Right ventricle myocardium superior (tissue), 1 donor: ENCODE measurements at places on chromosomes 3 and 15. TPM values are rescaled to one million over a fixed set of nuclear protein-coding genes. Genes with fewer than 3 reads are reported as not detected.

DNA sequence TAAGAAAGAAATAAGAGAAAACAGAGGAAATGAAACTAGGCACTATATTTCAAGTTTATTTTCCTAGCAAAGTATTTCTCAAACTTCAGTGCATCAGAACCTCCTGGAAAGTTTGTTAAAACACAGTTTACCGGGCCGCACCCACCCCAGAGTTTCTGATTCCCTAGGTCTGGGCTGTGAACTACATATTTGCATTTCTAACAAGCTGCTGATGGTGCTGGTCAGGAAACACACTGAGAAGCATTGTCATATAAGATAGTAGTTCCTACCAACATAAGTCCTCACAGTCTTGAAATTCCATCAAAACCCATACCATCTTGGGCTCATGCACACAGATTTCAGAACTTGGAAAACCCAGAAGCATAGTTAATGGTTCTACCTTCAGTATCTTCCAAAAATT is 8.3 kb downstream of the SLC9A9 start:
- DNase-seq: no peak

GRCh38 chr3:177750436-177750835 is 553.2 kb upstream of the TBL1XR1 start:
- DNase-seq: no peak

DNA sequence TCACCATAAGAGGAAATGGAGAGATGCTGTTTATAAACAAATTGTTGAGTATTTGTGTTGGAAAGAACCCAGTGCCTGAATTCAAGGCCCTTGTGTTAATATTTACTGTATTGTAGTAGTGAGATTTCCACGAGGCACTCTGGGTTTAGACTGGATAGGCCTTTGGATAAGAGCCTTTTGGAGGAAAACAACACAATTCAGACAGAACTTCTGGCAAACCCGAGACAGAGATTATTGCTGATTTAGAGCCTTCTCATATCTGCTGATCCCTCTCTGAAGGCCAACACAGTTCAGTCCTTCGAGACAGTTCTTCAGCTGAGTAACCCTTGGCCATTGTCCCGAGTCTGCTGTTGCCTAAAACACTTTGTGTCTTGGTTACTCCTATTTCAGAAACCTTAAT is 55.7 kb downstream of the LMCD1 start:
- peak; percentile 56 for DNase-seq

KNL1 gene
- 0.51 TPM for total RNA-seq

GRCh38 chr3:107387555-107387954 is 10.3 kb downstream of the CCDC54 start:
- no peak for DNase-seq

DNA sequence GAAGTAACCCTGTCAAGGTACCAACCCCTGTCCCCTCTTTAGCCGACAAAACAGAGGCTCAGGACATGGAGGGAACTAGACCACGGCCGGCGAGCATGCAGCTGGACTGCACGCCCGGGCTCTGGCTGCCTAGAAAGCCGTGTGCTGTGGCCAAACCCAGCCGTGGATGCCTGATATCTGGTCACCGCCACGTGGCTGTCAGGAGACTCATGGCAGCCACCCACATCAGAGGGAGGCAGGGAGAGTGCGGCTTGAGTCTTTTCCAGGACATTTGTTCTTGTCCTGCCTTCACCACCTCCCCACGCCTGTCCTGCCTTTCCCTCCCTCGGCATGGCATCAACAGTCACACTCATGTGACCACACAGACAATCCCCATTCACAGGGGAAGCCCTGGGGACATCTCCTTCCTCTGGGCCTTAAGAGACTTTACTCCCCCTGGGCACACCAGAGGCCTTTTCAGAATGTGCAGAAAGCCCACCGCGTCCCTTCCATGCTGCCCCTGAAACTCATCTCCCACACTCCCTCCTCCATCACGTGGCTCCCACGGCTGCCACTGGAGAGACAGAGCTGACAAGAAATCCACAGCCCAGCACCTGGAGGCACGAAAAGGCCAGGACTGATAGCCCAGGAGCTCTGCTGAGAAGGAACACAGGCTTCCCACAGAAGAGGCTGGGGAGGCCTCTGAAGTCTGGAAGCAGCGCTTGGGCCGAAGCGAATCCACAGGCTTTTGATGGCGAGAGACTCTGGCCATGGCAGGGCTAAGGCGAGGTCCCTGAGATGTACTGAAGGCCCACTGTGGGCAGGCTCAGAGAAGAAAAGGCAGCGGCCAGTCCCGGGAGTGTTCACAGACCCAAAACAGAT is 71.2 kb upstream of the IQSEC1 start:
- DNase-seq: no peak

DNA sequence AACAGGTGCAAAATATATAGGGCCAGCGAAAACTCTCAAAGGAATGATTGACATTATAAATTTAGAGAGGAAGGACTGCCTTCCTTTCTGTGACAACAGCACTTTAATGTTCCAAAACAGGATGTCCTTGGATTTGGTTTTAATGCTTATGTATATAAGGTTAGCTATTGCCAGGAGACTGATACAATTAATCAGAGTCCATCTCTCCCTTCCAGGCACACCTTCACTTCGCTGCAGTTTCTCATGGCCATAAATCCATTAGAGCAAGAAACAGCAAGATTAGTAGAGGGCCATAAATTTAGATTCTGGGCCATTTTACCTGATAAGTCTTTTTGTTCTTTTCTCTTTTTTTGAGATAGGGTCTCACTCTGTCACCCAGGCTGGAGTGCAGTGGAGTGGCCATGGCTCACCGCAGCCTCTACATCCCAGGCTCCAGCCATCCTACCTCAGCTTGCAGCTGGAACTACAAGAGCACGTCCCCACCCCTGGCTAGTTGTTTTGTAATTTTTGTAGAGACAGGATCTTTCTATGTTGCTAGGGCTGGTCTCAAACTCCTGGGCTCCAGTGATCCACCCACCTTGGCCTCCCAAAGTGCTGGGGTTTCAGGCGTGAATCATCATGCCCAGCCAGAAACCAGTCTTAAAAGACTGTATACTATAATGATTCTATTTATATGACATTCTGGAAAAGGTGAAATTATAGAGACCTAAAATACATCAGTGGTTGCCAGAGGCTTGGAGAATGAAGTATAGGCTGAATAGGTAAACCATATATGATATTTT is 15.7 kb upstream of the TFRC start:
- no peak for DNase-seq

DNA sequence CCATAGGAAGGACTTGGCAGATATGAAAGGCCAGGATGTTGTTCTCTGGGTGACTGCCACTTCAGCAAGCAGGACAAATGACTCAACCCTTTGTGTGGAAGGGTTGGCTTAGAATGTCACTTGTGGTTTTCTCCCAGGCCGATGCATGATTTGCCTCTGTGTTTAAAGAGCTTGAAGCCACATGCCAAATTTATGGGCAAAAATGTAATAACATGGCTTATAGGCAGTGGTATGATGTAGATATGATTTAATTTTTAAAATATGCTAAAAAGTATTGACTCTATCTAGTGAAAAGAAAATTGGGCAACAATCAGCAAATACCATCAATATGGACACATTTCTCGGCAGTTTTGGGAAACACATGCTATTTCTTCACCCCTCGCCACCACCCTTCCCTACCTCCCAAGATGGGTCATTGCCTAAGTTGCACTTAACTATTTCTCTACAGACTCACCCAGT is 114.6 kb downstream of the CYP19A1 start:
- DNase-seq: no peak

DNA sequence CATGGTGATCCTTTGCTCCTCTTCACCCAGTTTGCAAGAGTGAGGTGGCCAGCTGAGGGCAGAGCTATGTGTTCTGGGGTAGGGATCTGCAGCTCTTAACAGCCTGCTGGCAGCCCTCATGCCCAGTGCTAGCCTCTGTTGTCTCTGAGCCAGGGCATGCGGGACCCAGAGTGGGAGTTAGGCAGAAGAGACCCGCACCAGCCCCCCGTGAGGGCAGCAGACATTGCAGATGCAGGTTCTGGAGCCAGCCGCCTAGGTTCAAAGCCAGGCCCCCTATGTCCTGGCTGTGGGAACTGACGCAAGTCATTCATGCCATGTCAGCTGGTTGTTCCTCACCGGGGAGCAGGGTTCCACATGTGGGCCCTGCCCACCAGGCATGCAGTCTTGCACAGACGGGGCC is 74.7 kb downstream of the DNAJB8 start:
- no peak for DNase-seq

DNA sequence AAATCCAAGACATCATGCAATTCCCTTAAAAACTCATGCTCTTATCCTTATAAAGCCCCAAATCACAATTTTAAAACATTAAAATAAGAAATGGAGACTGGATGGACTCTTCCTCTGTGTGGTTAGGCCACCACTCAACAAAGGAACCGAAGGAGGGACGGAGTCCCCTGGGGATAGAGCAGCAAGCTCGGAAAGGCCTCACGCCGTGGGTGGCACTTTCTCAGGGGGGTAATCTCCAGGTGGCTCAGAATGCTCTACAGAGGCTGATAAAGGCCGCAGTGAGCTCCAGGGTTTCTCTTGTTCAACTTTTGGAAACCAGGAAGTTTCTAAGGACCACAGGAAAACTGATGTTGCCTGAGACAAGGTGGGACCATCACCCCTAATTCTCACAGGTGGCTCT is 23.2 kb downstream of the CCR9 start:
- DNase-seq: no peak

DNA sequence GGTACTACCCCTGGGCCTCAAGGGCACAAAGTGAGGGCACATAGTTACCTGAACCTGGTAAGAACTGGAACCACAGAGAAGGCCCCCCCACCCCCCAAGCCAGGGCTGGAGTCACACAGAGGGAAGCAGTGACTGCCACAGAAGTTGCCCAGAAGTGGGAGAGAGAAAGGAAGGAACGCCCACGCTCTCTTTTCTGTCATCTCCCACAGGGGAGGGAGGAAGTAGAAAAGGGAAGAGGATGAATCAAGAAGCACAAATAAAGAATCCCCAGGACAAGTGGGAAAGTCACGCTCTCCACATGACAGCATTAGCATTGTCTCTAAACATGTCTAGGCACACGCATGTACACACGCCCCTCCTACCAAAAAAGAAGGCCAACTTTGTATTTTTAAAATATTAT is 114.7 kb upstream of the FRMD4B start:
- peak; percentile 40 for DNase-seq

PTH1R gene
- 11.8 TPM for total RNA-seq

GRCh38 chr15:69648212-69648611 is 195.6 kb downstream of the RPLP1 start:
- DNase-seq: no peak
